ENCODE measurements at places on chromosomes 5 and 9.

DNA sequence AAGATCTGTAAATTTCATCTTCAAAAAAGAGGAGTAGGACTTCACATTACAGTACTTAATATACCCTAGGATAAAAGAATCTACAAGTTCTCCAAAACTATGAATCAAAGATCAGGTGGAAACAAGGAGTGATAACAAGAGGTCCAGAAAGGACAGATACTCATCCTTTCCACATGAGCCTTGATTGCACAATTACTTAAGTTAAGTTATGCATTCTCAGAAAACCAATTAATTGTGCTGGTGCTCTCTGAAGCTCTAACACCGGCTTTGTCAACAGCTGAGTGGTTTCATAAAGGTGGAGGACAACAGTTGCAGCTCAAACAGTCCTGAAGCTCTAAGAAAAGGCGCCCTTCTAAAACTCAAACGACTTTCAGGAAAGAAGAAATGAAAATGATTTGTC, 251.9 kb downstream of the BNC2 start:
- DNase-seq = no peak

DNA sequence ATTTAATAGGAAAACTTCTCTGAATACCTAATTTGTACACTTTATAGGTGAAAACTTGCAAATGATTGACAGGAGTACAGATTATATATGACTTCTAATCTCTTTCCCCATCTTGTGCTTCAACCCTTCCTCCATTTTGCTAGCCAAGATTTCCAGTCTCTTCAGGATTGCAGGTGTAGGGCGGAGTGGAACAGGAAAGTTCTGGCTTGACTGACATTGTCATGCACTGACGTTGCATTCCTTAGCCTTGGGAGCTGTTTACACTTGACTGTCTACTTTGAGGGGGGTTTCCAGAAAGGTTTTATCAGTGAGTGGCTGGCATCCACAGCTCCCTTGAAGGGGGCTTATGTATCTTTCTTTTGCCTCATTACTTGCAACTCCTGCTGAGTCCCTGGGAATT, 34.1 kb upstream of the GRIA1 start:
- no peak for DNase-seq

DNA sequence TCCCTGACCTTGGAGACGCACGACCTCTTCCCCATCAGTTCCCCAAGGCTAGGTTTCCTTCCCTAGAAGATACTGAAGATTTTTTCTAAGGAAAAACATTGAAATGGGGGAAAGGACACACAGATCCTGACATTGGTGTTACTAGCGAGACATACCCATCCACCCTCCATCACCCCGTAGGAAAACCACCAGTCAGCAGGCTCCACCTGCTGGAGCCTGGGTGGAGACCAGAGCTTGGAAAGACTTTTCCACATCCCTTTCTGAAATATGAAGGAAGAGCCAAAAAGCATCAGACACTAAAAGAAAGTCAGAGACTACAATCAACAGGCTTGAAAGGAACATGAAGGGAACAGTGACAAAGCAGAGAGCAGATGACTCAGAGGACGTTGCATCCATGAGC, 638.0 kb downstream of the IRX1 start:
- no peak for DNase-seq

DNA sequence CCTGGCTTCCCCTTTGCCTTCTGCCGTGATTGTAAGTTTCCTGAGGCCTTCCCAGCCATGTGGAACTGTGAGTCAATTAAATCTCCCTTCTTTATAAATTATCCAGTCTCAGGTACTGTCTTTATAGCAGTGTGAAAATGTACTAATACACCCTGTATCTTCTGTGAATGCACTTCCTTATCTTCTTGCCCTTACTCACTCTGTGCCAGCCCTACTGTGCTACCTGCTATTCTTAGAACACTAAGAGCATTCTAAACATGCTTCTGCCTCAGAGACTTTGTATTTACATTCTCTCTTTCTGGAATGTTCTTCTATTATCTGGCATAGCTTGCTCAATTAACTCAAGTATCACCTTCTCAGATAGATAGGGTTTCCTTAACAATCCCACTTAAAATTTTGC, 164.4 kb upstream of the EDIL3 start:
- no peak for DNase-seq

DNA sequence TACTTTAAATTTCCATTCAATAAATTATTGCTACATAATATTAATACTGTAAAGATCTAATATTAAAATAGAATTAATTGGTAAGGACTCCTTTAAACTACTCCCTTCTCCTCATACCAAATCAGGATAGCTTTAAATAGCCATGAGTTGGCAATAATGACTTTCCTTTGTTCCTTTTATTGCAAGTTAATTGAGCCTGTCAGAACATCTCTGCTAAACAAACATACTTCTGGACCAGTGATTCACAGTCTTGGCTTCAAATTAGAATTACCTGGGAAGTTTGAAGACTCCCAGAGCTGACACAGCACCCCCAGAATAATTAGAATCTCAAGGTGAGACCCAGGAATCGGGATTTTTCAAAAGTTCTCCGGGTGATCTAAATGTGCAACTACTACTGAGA, 18.7 kb downstream of the C5orf58 start:
- no peak for DNase-seq

DNA sequence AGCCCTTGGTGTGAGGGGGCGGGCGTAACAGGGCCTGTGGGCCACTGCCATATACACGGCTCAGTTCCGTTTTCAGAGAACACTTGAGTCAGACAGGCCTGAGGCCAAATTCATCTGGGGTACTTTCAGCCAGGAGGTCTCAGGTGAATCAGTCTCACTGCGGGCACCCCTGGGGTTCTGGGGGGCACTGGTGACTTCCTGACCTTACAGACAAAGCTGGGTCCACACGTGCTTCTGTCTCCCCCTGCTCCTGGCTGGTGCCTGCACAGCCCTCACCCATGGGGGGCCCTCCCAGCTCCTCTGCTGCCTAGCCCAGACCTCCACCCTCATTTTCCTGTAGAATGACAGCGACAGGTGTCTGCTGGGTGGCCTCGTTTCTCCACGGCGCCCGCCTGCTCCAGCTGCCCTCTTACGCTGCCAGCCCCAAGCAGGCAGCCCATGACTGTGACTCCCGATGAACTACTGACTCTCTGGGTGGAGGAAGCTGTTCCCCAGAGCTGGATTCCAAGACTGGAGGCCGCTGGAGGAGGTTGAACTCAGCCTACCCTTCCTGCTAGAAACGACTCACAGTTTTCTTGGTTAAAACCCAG, 374.1 kb upstream of the IRX4 start:
- DNase-seq = no peak
